ENCODE measurements at places on chromosomes 6 and 20.
A peak's percentile ranks its signal among the peaks of the same experiment; 100 is the strongest.

- DNase-seq = no peak
These were observed 273.0 kb downstream of the PKHD1 start for GRCh38 chr6:51814418-51814817.

- no peak for DNase-seq
These were observed 22.9 kb upstream of the PLEKHG1 start for GRCh38 chr6:150576651-150577226.

DNA sequence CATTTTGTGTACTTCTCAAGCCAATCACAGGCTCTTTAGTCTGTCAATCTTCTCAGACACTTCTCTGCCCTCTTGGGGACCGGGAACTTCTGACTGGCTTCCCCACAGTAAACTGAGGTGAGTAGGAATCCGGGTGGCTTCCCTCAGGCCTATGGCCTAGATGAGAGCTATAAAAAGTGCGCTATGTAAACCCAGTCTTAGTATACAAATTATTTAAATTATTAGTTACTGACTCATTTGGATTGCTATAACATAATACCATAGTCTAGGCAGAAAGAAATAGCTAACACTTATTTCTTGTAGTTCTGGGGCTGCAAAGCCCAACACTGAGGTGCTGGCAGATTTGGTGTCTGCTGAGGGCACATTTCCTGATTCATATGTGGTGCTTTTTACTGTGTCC is 109.2 kb upstream of the MCHR2 start:
- no peak for DNase-seq

DNA sequence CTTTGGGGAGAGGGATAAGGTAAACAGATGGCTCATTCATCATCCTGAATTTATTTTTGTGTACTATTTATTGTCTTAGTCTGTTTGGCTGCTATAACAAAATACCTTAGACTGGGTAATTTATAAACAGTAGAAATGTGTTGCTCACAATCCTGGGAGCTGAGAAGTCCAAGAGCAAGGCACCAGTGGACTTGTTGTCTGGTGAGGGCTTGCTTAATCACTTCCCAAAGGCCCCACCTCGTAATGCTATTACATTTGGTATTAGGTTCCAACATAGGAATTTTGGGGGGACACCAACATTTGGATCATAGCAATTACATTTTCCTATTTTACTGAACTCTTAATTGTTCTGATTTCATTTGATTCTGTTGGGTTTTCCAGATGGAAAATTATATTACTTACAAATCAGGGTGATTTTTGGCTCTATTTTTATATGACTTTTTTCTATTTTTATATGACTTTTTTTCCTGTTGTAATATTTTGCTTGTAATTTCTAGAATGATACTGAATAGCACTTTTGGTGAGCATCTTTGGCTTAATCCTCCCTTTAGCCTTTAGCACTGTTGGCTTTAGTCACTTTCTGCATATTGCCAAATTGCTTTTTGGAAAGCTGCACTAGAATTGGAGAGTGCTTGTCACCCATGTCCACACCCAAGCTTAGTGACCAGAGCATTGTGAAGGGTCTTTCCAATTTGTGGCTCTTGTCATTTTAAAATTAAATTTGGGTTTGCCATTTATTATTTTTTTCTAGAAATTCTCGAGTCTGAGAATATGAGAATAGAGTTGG is 43.7 kb upstream of the TULP4 start:
- DNase-seq = no peak

GRCh38 chr6:322259-322930 is 30.1 kb downstream of the DUSP22 start:
- no peak for DNase-seq

- no peak for DNase-seq
These were observed 105.7 kb upstream of the PHACTR1 start for GRCh38 chr6:12610862-12611261.

DNA sequence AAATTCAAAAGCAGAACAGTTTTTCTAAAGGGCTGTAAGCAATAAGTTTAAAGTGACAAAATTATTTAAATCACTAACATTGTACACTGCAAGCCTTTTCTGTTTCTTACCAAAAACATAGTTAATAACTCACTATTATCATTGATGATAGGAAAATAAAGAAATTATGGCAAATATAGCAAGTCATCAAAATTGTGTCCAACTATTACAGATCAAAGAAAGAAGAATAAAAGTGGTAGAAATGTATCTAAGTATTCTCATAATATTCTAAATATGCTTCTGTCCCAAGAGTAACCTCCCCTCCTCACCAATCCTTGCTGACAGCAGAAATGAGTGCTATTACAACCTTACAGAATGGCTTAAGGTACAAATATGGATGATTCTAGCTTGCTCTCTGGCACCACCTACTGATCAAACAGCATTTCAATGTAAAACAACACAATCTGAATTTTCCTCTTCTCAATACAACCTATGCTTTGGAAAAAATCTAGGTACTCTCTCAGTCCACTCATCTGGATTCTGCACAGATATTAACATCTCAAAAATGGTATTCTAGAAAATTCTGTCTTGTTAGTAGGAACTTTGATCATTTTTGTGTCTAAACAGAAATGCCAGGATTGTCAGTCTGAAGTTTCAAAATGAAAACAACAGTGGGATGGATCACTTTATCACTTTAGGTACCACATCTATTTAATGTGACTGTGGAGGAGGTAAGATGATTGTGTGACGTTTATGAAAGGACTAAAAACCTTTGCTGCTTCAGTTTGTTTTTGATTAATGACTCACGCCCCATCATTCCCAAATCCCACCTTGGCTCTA is 40.9 kb downstream of the ZFP64 start:
- DNase-seq = peak; percentile 29

GRCh38 chr20:20741087-20742045 is 28.9 kb upstream of the RALGAPA2 start:
- no peak for DNase-seq

DNA sequence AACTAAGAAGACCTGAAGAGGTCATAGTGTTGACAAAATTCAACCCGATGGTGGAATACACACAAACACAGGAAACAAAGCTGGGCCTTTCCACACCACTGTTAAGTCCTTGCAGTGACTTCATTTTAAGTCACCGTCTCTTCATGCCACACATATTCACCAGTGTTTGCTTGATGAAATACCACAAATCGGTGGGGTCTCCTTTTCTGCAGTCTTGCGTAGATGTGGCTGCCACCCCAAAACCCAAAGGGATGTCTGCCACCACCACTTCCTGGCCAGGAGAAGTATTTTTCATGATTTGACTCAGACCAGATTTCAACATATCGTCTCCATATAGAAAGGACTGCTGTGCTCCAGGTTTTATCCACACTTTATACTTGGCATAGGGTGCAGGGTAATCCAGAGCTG is 11.0 kb upstream of the COL10A1 start:
- DNase-seq = no peak

GRCh38 chr6:164695896-164696295 is 613.5 kb downstream of the C6orf118 start:
- no peak for DNase-seq

DNA sequence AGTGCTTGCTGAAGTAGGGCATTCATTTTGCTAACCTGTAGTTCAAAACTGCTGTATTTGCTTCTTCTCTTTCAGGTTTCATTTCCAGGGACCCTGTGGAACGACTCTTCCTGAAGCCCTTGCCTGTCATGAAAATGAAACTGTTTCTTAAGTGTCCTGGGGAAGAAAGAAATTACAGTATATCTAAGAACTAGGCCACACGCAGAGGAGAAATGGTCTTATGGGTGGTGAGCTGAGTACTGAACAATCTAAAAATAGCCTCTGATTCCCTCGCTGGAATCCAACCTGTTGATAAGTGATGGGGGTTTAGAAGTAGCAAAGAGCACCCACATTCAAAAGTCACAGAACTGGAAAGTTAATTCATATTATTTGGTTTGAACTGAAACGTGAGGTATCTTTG is 3.4 kb upstream of the NOL7 start:
- DNase-seq = no peak

DNA sequence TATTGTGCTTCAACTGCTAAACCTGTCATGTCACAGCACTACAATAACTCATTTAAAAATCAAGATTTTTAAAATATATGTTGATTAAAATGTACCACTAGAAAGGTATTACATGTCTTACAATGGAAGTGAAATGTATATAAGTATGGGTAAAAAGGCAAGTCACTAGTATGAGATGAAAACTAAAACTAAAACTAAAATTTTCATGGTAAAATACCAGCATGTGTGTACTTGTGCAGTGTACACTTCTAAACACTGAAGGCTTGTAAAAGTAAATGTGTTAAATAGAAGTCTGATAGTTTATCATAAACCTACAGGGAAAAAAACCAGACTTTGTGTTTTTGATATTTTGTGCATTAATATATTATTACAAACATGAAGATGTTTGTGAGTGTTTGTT is 13.7 kb upstream of the TMEM244 start:
- no peak for DNase-seq

- DNase-seq = no peak
These were observed 123.3 kb downstream of the KIF13A start for GRCh38 chr6:17863901-17864754.

DNA sequence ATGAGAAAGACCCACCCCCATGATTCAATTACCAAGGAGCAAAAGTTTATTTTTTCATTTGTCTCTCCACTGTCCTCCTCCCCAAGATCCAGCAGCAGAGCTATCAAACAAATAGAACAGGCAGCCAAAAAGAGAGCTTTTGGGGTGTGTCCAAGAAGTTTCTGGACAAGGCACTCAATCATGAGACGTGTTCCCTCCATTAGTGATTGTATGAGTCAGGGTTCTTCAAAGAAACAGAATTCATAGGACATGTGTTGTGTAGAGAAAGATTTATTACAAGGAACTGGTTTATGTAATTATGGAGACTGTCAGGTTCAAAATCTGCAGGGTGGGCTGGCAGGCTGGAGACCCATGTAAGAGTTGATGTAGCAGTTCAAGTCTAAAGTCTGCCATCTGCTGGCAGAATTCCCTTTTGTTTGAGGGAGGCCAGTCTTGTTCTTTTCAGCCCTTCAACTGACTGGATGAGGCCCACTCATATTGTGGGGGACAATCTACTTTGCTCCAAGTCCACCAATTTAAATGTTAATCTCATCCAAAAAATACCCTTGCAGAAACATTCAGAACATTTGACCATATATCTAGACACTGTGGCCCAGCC is 248.1 kb upstream of the OPRM1 start:
- DNase-seq = no peak

GRCh38 chr20:479487-479886 is 17.2 kb upstream of the TBC1D20 start:
- no peak for DNase-seq

GRCh38 chr6:40485795-40486194 is 101.4 kb downstream of the LRFN2 start:
- DNase-seq = no peak

DNA sequence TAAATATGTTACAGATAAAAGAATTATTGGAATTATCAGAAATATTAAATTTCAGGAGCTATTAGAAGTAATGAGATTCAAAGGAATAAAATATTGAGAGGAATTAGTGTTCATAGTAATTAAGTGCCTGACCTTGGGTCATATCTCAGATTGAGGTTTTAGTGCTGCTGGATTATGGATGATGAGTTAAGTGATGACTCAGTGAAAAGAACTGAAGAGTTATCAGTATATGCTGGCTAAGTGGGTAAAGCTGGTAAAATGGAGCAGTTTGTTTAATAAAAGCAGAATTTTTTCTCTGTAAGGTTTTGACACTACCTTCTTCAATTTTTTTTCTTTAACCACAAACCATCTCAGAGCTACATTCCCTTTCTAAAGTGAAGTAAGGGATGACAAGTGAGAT is 206.7 kb downstream of the MANEA start:
- no peak for DNase-seq

DNA sequence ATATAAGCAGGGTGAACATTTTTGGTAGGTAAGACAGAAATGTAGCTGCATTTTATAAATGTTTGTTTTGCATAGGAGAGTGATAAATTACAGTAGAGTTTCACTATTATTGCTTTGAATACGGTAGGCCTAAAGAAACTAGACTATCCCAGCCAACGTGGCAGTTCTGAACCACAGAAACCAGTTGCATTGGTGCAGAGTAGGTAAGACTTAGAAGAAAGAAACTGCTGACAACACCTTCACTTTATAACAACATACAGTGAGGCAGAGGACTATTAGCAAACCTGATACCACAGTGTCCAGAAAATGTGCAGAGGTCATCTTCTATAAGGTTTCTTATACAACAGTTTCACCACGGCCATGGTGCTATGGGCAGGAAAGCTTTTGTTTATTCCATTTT is 566.1 kb downstream of the KIF16B start:
- no peak for DNase-seq

GRCh38 chr6:131739136-131739535 is 28.3 kb upstream of the CTAGE9 start:
- DNase-seq = no peak

- no peak for DNase-seq
These were observed 39.7 kb downstream of the NOX3 start for GRCh38 chr6:155415953-155416352.

GRCh38 chr6:474453-475185 is 83.1 kb downstream of the IRF4 start:
- DNase-seq = no peak

DNA sequence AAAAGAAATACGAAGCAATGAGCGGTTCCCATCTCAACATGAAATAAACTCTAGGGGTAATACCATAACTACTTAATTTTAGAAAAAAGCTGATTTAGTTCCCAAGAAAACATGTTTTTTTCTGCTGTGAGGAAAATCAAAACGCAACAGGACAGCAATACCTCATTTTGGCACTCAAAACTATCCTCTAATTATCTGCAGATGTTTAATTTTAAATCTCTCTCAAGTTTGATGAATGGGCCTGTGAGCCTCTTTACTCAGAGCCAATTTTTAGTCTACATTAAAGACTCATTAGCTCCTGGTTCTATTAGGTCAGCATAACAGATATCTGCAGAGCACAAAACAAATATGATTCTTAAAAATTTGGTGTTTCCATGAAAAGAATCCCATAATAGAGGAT is 28.1 kb downstream of the RNF24 start:
- no peak for DNase-seq

DNA sequence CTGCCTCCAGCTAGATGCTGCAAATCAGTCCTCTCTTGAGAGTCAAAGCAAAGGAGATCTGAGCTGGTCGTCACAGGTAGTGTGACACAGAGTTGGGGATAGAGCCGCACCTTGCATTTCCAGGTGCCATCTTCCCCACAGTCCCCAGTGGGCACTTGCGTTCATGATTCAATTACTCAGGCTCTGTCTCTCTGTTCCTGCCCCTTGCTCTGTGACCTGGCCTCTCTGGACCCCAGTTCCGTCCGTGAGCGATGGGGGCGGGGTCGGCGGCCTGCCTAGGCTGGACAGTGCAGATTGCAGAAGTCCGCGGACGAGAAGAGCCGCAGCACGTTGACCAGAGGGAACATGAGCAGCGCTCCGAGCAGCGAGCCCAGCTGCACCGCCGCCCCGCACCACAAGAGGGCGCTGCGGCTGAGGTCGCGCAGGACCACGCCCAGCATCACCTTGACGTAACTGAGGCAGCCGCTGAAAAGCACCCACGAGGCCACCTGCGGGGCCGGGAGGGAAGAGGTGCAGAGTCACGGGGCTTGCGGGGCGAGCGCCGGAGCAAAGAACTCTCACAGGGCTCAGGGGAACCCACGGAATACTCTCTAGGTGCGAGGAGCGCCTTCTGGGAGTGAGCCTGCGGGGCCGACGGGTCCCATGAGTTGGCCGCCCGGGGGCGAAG is 7.4 kb downstream of the SLC52A3 start:
- DNase-seq = peak; percentile 78
